Stimulated activated CD8-positive, alpha-beta memory T cell treated with anti-CD3 and anti-CD28 coated beads, Interleukin-2, amount 100 ng/mL, for 1 hour (primary cell): ENCODE measurements at places on chromosomes 3 and 15.

DNA sequence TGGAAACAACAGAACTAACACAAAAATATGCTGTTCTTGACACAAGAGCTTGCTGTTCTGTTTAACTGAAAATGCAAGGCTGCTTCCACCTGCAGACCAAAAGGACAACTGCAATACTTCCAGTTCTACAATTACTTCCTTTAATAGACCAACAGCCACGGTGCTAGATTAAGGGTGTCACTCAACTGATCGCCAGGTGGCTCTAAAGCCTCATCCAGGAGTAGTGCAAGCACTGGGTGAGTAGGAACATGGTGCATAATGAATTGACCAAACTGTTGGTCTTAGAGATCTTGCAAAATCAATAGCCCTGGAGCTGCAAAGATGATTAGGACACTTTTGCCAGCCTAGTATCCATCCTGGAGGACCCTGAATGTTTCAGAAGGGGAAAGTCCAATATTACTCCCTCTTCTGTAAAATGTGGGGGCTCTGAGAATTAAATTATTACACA lies 3.6 kb upstream of the CLDN16 start:
- DNase-seq: no peak

GRCh38 chr3:112303764-112304325 lies 9.8 kb upstream of the SLC9C1 start:
- no peak for DNase-seq

GRCh38 chr3:157520485-157521150 lies 17.4 kb upstream of the VEPH1 start:
- no peak for DNase-seq

DNA sequence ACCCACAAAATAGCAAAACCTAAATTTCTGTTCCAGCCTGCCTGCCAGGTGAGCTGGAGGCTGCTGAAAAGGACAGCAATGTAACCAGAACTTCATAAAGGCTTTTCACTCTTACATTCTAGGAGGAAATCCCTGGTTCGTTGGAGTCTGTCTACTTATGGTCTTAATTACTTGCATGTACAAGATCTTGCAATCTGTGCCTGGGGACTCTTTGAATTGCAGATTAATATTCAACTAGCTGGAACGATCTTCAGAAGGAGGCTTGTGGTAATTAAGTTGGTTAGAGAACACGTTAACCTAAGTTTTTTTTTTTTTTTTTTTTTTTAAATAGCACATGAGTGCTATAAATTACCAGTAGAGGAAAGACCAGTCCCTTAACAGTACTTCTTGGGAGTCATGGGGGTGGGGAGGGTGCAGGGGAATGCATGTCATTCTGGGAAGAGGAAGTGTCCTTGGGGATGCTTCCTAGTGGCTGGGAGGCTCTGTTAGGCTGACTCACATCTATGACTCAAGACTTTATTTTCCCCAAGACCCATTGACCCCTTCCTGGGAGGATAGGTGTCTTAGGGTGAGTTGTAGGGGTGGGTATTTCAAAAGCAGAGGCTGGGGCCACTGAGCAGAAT lies 139.8 kb downstream of the RAB11A start:
- DNase-seq: no peak

DNA sequence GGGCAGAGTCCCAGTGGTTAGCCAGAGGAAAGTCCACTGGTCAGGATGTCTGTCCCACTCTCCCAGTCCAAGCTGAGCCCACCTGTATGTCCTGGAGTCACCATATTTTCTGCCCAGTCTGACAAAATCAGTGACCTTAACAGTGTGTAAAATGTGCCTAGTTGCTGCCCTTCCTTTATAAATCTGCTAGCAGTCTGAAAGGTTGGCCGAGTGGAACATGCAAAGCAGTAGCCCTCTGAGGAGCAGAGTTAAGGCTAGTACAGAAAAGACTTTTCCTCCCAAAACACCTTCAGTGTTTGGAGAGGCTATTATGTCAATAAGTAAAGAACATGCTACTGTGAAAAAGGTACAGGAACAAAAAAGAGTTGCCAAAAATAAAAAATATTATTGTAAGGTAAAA lies 15.3 kb downstream of the TTC21A start:
- DNase-seq: no peak

GRCh38 chr15:67101911-67102598 lies 36.7 kb downstream of the SMAD3 start:
- DNase-seq: no peak

GRCh38 chr3:2810723-2811122 lies 299.5 kb downstream of the IL5RA start:
- DNase-seq: no peak
